ENCODE measurements at places on chromosomes 7 and 10. TPM values are rescaled to one million over a fixed set of nuclear protein-coding genes. Genes with fewer than 3 reads are reported as not detected.

DNA sequence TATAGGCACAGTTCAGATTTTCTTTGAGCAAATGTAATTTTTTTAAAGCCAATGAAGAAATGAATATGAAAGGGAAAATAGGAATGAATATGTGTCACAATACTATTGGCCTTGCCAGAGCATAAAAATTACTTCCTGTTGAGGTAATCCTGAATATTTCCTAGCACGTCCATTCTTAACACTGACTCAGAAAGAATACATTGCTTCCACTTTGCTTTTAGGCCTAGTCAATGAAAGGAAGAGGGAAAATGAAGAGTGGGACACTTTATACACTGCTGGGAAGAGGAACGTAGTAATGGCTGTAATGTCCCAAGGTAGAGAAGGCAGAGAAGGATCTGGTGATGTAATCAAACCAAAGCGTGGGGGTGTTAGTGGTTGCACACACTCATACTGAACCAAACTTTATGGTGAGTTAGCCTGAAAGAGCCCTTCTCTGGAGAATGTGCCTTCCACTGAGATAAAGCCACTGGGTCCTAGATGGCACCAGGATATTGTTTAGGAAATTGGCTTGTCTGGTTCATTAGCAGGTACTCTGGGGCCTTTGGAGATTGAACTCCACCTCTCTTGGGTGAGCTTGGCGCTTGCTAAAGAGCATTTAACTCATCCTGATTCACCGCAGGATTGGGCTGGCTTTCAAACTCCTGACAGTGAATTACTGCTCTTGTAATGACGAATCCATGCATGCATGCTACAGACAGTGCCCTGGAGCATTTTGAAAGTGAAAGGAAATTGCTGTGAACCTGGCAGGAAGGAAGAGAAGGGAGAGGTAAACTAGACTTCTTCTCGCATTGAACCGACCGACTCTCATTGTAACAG, 254.9 kb downstream of the KIAA1217 start:
- DNase-seq, result peak; percentile 48

- no peak for DNase-seq
Observed at GRCh38 chr7:129089521-129090212, 34.8 kb upstream of the TNPO3 start.

DNA sequence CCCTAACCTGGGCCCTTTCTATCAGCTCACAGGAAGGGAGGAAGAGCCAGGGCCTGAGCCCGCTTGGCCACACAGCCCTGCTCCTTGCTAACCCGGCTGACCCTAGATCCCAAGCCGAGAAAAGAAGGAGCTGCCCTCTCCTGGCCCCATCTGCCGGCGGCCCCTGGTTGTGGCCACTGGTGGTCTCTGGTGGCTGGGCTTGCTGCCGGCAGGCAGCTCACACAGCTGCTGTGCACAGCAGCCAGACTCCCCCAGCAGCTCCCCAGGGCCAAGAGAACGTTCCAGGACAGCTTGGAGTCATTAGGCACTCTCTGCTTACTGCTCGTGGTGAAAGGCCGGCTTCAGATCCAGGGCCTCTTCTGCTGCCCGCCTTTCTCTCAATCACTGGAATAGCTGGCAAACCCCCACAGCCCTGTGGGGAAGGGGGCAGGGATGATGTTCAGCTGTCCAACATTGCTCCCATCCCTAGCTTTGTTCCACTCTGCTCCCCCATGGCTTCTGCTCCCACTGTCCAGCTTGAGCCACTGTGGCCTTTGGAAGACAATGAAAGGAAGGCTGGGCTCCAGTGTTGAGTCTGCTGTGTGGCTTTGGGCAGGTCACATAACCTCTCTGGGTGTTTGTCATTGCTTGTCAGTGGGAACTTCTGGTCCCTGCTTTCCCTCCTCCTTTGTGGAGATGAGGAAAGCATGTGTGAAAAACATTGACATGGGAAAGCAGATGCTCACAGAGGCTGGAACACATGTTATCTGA, 35.4 kb upstream of the COL13A1 start:
- no peak for DNase-seq

DNA sequence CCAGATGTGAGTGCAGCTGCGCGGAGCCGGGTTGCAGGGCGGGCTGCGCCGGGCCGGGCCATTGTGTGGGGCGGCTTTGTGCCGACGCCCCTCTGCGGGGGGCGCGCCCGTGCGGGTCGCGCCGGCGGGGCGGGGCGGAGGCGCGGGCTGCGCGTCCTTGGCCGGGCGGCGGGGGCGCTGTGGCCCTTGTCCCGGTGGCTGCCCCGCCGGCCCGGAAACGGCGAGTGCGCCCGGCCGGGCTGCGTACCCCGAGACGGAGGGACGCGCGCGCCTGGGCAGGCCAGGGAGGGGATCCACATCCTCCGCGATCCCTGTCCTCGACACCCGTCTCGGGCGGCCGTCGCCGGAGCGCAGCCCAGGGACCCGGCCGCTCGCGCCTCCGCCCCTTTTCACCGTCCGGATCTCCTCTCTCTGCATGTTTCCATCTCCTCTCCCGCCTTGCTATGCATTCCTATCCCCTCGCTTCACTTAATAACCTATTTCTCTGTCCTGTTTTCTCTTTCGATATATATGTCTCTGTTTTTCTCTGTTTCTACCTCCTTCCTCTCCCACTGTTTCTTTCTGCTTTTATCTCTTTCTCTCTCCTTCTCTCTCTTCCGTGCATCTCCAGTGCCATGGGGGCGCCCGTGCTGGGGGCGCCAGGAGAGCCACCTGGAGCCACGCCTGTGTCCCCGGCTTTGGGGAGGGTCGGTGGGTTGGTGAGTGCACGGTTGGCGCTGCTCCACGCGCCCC, 765 bp downstream of the PFKFB3 start:
- DNase-seq, result peak; percentile 58

DNA sequence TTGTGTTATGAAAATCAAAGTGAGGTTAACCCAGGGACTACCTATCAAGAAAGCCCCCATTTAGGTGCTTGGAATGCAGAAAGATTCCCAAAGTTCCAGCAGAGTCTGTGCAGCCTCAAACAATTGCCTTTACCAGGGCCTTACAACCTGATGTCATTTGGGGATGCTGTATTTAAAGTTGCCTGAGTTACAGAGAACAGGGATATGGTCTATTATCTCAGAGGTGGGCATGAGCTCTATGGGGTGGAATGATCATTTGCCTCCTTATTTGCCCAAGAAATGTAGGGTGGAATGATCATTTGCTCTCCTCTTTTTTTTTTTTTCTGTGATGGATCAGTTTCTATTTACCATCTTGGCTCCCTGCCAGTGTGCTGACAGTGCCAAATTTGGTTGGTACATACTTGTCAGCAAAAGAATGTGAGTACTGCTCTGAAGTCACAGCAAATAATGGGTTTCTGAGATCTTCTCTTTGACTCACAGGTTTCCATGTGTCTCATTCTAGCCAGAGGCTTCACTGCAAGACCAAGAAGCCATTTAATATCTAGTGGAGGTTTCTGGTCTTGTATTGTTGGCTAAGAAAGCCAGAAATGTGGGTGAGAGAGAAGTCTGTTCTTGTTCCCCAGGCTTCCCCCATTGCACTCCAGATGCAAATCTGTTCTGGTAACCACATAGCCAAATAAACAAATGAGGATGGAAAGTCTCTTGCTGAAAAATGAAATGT, 45.5 kb upstream of the ZNRF2 start:
- DNase-seq, result peak; percentile 64

DNA sequence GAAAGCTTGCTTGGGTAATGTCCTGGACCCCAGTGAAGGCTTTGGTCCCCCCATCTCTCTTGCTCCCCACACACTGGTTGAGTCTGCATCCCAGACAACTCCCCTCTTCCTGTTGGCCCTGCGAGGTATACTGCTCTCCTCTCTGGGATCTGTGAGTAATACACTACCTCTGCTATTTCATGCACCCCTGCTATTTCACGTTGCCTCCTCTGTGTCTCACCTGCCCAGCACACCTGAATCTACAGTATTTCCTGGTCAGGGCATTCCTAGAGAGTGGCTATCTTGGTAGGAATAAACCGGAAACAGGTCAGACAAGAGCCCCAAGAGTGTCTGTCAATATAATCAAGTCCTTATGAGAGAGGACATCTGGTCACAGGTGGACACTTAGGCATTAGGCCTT, 114.3 kb upstream of the ODAD2 start:
- DNase-seq, result no peak

Gene TSC22D4
- 57.5 TPM for total RNA-seq

Gene EBF3
- 0.95 TPM for total RNA-seq

Gene SNCG
- total RNA-seq, result 7.4 TPM
